Karpas-422 (cell line): ENCODE measurements at places on chromosomes 6 and 20. TPM values are rescaled to one million over a fixed set of nuclear protein-coding genes. Genes with fewer than 3 reads are reported as not detected.

Gene TREM1
- total RNA-seq = not detected in 2 replicates

Gene SLC13A3
- total RNA-seq = not detected in 2 replicates

DNA sequence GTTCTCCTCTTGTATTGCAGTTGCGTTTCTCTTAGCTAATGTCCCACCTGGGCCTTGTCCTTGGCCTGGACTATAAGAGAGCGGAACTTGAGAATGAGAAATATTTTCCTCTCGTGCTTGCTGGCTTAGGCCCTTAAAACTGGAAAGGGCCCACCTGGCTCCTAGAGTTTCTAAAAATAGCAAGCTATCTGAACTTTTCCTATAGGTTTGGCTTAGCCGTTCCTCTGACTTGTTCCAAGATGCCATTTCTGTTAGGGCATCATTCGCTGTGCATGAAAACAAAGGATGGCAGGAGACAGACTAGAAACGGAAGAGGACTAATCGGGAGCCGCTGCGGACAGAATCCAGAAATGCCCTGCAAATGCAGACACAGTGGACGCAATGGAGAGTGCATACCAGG, 4.5 kb downstream of the RIPOR3 start:
- no peak for DNase-seq

DNA sequence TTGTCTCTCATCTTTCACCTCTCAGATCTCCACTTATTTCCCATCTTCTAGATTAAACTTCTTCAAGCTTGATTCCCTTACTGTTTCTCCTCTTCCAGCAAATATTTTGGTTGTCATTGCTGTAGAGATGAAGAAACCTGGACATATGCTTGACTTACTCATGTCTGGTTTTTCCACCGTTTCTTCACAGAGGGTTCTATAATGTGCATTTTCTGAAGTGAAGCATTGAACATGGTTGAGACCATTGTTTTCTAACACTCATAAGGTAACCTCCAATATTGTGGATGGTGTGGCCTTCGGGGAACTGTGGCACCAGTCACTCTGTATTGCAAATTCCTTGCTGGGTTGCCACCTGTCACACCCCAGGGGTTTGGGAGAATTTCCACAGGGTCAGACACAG, 237.2 kb downstream of the PLCB1 start:
- DNase-seq = no peak

- DNase-seq = no peak
These were observed 528.6 kb upstream of the JARID2 start for GRCh38 chr6:14717307-14717706.
